CD4-positive, alpha-beta memory T cell (primary cell): ENCODE measurements at places on chromosomes 11 and 22.

DNA sequence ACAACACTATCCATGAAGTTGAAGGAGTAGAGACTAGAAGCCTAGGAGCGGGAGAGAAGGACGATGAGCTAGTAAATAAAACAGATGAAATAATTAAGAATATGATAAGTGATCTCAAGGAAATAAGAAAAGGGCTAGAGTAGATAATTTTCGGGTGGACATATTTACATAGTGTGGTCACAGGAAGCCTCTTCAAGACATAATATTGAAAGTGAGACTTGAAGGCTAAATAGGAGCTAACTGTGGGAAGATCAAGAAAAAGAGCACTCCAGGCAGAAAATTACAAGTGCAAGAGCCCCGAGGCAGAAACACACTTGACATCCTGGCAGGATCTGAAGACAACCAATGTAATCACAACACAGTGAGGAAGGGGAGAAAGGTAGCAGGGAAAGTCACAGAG, 11.9 kb upstream of the PPFIBP2 start:
- DNase-seq = no peak

DNA sequence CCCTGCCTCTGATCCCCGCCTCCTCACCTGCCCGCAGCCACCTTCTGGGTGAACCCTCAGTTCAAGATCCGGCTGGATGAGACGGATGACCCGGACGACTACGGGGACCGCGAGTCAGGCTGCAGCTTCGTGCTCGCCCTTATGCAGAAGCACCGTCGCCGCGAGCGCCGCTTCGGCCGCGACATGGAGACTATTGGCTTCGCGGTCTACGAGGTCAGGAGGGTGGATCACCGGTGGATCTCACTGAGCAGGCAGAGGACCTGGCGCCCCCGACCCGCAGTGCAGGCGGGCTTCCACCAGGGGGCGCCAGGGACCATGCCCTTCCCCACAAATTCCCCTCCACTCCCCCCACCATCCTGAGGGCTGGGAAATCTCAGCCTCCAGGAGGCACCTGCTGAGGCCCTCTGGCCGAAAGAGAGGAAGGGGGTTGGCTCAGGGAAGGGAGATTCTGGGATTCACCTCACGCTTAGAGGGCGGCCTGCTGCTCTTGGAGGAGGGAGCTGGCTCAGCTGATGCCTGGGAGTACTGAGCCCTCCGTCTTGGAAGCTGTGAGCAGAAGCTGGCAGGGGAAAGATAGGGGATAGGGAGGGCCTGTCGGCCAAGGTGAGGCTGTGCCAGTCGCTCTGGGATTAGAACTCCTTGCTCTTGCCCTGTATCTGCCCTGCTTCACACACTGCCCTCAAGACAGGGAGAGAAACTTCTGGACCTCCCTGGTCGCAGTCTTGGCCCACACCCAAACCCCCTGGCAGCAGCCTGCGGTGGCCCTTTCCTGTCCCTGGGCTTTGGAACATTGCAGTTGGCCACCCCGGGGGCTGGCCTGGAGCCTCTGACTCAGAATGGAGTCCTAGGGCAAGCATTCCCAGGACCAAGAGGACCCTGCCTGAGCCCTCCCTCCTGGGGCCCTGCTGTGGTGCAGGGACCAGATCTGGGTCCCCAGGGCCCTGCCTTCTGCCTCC, 23.2 kb downstream of the CAPN1 start:
- DNase-seq = peak; percentile 37

GRCh38 chr11:64593156-64594105, 2.4 kb downstream of the SLC22A12 start:
- DNase-seq = no peak

- no peak for DNase-seq
Observed at GRCh38 chr22:41621911-41622179, 750 bp downstream of the XRCC6 start.

DNA sequence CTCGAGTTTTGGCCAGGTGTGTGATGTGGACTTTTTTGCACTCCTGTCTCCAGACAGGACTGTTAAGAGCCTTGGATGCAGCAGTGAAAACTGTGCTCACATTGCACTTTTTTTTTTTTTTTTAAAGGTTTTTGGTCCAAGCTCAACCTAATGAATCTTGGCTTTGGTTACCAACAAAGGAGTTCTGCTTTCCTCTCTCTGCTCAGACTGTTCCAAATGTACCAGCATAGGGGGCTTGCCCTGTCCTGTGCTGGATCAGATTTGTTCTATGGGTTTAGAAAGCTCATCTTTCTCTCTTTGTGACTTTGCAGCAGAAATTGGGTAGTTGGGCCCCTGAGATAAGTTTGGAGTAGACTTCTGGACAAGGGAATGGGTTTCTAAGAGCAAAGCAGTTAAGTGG, 45.3 kb downstream of the POLD3 start:
- no peak for DNase-seq
